Thoracic aorta (tissue), 2 donors: ENCODE measurements at places on chromosomes 1 and 21. TPM values are rescaled to one million over a fixed set of nuclear protein-coding genes. Genes with fewer than 3 reads are reported as not detected.
A peak's percentile ranks its signal among the peaks of the same experiment; 100 is the strongest.

GRCh38 chr1:31181515-31182343 lies 58.0 kb downstream of the NKAIN1 start:
- H3K27me3 ChIP-seq: peaks cover 5% of the 10 kb centered on the region
- peak overlapping the region; percentile 48 for H3K4me3 ChIP-seq
- peaks cover 11% of the 10 kb centered on the region for H3K4me1 ChIP-seq
- H3K36me3 ChIP-seq: no peaks in the 10 kb centered on the region
- DNase-seq: no peak

The RPE65 gene
- not detected for total RNA-seq

The SRP9 gene
- total RNA-seq: 130 TPM

GRCh38 chr1:44670751-44671640 lies 3.3 kb downstream of the TMEM53 start:
- H3K27me3 ChIP-seq: no peaks in the 10 kb centered on the region
- H3K4me3 ChIP-seq: no peak overlapping the region
- peaks cover 10% of the 10 kb centered on the region for H3K4me1 ChIP-seq
- H3K36me3 ChIP-seq: no peaks in the 10 kb centered on the region

The ILDR2 gene
- 0.85 TPM for total RNA-seq

DNA sequence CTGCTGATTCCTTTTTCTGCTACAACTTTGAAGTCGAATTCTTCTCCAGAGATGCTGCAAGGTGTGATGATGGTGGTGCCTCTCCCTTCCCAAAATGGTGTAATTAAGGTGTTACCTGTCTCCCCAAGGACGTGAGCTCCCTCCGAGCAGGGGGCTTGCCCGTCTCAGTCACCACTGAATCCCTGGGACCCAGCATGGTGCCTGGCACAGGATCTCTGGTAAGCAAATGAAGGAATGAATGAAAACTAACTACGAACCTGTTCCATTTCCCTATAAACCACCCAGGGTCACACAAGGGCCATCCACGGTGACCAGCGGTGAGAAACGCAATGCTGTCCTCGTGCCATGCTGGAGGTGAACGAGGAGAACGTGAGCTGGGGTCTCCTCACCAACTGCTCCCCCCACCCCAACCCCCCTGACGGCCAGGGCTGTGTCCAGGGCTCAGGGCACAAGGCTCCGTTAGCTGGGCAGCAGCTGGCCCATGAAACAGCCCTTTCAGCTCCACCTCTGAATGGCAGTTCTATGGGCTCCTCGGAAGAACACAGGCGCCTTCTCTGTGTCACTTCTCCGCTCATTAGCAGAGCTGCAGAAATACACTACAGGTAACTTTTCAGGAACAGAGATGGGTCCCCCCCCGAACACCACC lies 2.2 kb upstream of the MATN1 start:
- H3K27me3 ChIP-seq: no peaks in the 10 kb centered on the region
- no peak for DNase-seq
- no peak overlapping the region for H3K4me3 ChIP-seq
- no peaks in the 10 kb centered on the region for H3K4me1 ChIP-seq
- no peak overlapping the region for H3K27ac ChIP-seq

DNA sequence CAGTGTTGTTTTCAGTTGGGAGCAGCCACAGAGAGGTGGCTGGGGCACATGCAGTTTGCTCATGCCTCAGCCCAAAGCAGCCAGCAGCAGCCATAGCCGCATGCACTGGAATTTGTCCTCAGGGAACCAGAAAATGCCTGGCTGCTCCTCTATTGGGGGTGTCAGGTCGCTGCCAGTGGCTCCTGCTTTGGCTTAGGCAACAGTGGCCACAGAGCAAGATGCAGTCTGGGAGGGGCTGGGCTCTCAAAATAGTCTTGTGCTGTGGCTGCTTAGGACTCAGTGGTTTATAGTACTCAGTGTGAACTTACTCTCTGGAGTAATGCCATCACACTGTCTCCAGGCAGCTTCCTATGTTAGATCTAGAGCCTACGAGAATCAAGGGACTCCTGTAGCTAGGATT lies 25.0 kb downstream of the CD55 start:
- peaks cover 11% of the 10 kb centered on the region for H3K4me1 ChIP-seq
- no peak for DNase-seq
- H3K36me3 ChIP-seq: peaks cover 9% of the 10 kb centered on the region
- peak overlapping the region; percentile 24 for H3K27ac ChIP-seq
- H3K27me3 ChIP-seq: no peaks in the 10 kb centered on the region

DNA sequence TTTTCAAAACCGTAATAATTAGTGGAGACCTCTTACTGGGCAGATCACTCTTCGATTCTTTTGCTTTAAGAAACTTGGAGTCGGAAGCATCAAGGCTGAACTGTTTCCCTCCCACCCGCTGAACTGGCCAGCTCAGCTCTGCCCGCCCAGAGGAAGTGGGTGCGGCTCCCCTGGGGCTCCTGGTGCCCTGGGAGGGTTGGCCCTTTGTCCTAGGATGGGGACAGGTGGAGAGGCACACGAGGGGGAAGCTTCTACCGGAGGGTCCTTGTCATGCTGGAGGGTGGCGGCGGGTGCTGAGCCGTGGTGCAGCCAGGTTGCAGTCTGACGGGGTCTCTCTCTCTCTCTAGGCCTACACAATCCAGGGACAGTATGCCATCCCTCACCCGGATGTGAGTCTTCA lies 64.3 kb upstream of the COL6A1 start:
- H3K36me3 ChIP-seq: no peaks in the 10 kb centered on the region
- H3K27ac ChIP-seq: no peak overlapping the region
- no peak overlapping the region for H3K4me3 ChIP-seq
- no peaks in the 10 kb centered on the region for H3K4me1 ChIP-seq

DNA sequence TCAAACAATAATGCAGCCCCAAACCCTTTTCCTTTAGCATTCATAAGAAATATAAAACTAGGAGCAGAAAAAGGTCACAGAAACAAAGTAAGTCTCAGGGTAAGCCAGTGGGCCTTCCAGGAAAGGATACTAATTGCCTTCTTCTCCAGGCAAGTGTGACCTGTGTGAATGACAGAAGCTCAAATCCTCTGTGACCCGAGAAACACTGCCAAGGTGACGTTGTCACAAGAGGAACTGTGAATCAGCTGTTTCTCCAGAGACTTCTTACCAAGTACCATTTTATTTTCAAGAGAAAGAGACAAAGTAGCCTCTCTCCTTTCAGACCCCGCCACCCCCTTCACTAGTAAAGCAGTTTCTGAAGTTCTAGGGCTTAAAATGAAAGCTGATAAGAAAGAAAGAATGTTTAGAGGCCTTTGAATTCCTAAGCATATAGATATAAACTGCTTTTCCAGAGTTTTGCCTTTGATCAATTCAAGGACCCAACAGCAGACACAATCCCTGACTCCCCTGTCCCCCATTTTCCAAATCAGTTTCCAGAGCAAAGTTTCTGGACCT lies 155.6 kb downstream of the NUF2 start:
- H3K4me3 ChIP-seq: no peak overlapping the region
- no peaks in the 10 kb centered on the region for H3K27me3 ChIP-seq
- no peaks in the 10 kb centered on the region for H3K36me3 ChIP-seq
- DNase-seq: no peak
- no peak overlapping the region for H3K27ac ChIP-seq

The KRTAP19-3 gene
- total RNA-seq: not detected

DNA sequence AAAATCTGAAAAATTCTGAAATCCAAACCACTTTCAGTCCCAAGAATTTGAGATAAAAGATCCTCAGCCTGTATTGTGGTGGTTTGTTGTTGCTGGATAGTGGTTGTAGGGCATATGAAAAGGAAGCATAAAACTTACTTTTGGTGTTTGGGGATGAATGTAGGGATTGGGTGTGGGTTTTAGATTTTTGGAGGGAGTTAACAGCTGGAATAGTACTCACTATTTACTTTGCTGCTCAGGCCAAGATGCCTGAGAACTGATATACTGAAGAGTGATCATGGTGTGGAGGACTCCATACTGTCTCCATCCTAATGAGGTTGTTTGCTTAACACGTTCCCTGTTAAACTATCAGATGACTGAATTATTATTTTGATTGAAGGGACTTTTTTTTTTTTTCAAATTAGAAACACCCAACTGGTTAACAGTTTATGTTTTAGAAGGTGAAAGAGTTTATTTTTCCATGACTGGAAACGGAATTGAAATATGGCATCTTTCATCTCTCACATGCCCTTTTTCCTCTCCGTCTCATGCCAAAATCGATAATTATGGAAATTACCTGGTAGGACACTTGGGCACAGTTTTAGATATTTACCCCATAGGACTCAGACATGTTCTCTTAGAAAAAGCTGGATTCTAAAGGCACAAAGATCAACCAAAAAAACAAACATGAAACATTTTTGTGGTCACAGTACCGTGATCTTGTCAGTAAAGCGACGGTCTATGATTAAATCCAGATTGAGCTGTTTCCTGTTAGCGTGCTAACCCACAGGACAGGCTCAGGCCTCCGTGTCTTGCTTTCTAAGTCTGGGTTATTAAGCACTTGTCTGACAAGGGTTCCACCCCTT lies 37.3 kb downstream of the RGL1 start:
- peak overlapping the region; percentile 53 for H3K4me3 ChIP-seq
- H3K27me3 ChIP-seq: no peaks in the 10 kb centered on the region
- peaks cover 21% of the 10 kb centered on the region for H3K4me1 ChIP-seq
- no peaks in the 10 kb centered on the region for H3K36me3 ChIP-seq
- peak overlapping the region; percentile 57 for H3K27ac ChIP-seq

- no peak for DNase-seq
- no peaks in the 10 kb centered on the region for H3K36me3 ChIP-seq
- no peak overlapping the region for H3K27ac ChIP-seq
- no peak overlapping the region for H3K4me3 ChIP-seq
- H3K4me1 ChIP-seq: no peaks in the 10 kb centered on the region
Measured at GRCh38 chr1:37741130-37741529, 23.8 kb downstream of the EPHA10 start.

The SYNC gene
- total RNA-seq: 71.5 TPM

DNA sequence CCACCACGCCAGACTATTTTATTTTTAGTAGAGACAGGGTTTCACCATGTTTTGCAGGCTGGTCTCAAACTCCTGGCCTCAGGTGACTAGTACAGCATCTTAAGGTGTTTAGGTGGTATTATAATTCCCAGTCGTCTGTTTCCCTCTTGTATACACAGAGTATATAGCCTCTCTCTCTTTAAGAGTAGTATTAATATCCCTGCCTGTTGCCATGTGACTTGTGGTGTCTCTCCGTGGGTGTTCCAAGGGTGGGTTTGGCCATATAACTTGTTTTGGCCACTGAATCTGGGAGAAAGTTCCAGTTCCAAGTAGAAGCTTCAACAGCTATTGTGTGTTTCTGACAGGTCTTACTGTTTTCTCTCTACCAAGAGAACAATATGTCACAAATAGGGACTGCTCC lies 29.6 kb downstream of the EPS15 start:
- H3K4me1 ChIP-seq: peaks cover 55% of the 10 kb centered on the region
- no peak overlapping the region for H3K4me3 ChIP-seq
- no peaks in the 10 kb centered on the region for H3K36me3 ChIP-seq
- no peak overlapping the region for H3K27ac ChIP-seq
- H3K27me3 ChIP-seq: no peaks in the 10 kb centered on the region
- no peak for DNase-seq

DNA sequence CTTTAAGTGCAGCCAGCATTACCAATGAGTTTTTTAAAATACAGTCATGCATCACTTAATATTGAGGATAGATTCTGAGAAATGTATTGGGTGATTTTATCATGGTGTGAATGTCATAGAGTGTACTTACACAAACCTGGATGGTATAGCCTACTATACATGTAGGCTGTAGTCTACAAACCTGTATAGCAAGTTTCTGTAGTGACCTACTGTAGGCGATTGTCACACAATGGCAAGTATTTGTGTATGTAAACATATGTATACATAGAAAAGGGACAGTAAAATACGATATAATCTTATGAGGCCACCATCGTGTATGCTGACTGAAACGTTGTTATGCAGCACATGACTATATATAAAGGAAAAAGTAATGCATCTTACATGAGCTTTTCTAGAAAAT lies 48.2 kb downstream of the RPE65 start:
- DNase-seq: no peak
- H3K4me3 ChIP-seq: no peak overlapping the region
- H3K27ac ChIP-seq: no peak overlapping the region
- H3K4me1 ChIP-seq: peaks cover 3% of the 10 kb centered on the region
- H3K27me3 ChIP-seq: no peaks in the 10 kb centered on the region

The WNT3A gene
- total RNA-seq: not detected

The IGSF3 gene
- 8.0 TPM for total RNA-seq

DNA sequence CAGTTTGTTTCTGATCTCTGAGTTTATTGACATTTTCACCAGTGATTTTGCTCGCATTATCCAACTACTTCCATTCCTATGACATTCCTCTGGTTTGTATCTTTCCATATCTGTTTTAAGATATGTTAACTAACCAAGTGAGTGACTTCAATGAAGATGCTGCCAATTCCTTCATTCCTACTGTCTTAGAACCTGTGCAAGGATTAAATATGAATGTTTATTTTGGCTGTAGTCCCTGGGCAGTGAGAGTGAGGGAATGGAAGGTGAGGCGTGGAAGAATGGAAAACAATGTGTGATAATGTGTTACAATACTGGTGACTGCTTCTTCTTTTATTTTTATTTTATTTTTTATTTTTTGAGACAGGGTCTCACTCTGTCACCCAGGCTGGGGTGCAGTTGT lies 183.0 kb downstream of the SDCCAG8 start:
- no peak for DNase-seq
- no peaks in the 10 kb centered on the region for H3K36me3 ChIP-seq
- no peak overlapping the region for H3K27ac ChIP-seq
- H3K4me1 ChIP-seq: peaks cover 8% of the 10 kb centered on the region
- no peaks in the 10 kb centered on the region for H3K27me3 ChIP-seq

DNA sequence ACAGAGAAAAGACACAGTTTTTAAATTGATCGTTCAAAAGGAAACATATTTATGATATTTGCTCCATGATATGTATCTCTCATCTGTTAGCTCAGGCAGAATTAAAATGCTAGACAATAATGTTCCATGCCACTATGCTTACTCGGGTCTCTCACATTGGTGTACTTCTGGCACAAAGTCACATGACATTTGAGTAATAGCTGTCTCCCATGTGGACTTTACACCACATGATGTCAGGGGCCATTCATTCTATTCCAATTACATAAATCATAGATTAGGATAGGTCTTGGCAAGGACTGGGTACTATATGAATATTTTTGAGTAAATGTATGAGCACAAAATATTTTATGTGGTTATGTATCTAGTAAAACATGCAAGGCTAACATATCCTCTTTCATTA lies 648.4 kb downstream of the PLA2G4A start:
- no peak overlapping the region for H3K4me3 ChIP-seq
- DNase-seq: no peak
- H3K27me3 ChIP-seq: no peaks in the 10 kb centered on the region

The GLMP gene
- 27.7 TPM for total RNA-seq

GRCh38 chr1:169295425-169295824 lies 72.2 kb downstream of the NME7 start:
- no peak overlapping the region for H3K4me3 ChIP-seq
- DNase-seq: no peak
- H3K27ac ChIP-seq: no peak overlapping the region
- no peaks in the 10 kb centered on the region for H3K36me3 ChIP-seq
- peaks cover 3% of the 10 kb centered on the region for H3K4me1 ChIP-seq
- no peaks in the 10 kb centered on the region for H3K27me3 ChIP-seq
